ENCODE measurements at places on chromosomes 5 and 9.

DNA sequence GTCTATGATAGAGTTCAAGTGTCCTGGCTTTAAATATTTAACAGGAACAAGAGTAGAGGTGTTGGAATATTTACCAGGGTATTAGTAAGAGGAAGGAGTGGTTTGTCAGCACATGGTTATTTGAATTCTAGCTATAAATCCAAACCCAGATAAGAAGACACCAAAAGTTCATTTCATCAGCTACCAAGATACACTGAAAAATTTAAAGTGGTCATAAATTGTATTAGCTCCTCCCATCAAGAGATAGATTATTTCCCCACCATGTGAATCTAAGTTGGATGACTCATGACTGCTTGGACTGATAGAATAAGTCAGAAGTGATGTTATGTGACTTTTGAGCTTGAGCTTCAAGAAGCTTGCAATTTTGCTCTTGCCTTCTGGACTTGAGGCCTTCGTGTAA lies 72.1 kb upstream of the GRAMD2B start:
- no peak for DNase-seq

- no peak for DNase-seq
Measured at GRCh38 chr5:995318-995717, 13.3 kb upstream of the NKD2 start.

DNA sequence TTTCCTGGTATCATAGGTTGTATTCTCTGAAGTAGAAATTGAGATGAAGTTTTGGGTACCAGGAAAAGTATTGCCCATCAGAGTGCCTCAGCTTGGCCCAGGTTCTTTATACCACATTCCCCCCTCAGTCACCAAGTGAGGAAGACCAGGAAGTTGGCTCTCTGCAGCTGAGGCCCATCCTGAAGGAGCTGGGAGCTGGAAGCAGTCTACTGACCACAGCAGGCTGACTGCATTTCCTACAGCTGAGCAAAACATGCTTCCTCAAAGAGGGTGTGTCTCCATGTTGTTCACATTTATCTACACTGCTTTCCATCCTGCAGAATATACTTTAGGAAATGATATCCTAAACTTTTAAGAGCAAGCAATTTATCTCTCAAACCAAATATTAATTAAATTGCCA lies 654.6 kb downstream of the ELAVL2 start:
- no peak for DNase-seq

DNA sequence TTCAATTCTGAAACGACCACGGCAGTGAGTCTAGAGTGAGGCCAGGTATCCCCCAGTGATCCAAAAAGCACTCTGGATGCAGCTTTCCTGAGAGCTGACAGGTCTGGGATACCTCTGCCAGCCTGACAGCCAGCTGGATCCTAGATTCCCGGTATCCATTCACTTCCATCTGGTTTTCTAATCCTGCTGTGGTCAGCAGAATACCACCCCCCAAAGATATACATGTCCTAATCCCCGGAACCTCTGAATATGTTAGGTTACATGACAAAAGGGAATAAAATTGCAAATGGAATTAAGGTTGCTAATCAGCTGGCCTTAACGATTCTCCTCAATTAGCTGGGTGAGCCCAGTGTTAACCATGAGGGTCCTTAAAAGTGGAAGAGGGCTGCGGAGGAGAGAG lies 1.4 kb upstream of the ZNF79 start:
- DNase-seq, result no peak

- DNase-seq, result no peak
Measured at GRCh38 chr9:22210936-22211335, 201.8 kb upstream of the CDKN2B start.

- no peak for DNase-seq
Measured at GRCh38 chr9:13962006-13962405, 351.9 kb downstream of the NFIB start.

DNA sequence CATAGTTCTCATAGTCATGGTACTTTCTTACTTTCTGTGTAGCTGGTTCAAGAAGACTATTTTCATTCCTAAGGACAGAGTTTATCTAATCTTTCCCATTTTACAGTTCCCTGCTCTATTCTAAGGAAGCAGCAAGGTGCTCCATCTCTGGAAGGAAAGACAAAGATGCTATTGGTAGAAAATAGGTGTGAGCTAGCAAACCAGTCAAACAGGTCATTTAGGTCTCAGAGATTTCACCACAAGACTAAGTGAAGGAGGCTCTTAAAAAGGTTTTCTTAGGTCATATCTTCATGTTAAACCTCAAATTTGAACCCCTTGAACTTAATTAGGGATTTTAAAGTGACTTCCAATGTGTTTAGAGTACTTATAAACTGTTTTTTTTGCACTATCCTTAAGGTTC lies 62.6 kb downstream of the ADAMTSL1 start:
- no peak for DNase-seq

DNA sequence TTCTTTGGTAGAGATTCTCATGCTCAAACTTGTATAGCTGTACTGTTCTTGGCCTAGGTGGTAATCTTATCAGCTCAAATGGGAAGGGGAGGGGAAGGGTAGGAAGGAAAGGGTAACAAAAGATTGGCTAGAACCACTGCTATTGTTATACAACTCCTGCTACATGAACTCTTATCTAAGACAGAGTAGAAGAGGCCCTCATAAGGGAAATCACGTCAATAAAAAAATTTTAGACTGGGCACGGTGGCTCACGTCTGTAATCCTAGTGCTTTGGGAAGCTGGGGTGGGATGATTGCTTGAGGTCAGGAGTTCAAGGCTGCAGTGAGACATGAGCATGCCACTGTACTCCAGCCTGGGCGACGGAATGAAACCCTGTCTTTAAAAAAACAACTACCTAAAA lies 15.9 kb downstream of the STOM start:
- no peak for DNase-seq

- DNase-seq, result no peak
Measured at GRCh38 chr9:1049641-1050040, 516 bp upstream of the DMRT2 start.

DNA sequence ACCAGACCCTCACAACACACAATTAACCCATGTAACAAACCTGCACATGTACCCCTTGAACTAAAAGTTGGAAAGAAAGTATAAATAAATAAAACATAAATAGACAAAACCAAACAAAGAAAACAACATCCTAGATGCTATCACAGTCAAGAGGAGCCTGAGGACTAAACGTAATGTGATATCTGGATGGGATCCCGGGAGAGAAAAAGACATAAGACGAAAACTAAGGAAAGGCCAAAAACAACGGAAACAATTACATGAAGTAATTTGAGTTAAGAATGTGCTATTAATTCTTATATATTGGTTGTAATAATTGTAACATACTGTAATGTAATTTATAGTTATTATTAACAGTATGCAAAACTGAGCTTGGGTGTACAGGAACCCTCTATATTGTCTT lies 793.9 kb downstream of the SEMA5A start:
- DNase-seq, result no peak

GRCh38 chr5:131495536-131496399 lies 139.3 kb downstream of the RAPGEF6 start:
- no peak for DNase-seq

DNA sequence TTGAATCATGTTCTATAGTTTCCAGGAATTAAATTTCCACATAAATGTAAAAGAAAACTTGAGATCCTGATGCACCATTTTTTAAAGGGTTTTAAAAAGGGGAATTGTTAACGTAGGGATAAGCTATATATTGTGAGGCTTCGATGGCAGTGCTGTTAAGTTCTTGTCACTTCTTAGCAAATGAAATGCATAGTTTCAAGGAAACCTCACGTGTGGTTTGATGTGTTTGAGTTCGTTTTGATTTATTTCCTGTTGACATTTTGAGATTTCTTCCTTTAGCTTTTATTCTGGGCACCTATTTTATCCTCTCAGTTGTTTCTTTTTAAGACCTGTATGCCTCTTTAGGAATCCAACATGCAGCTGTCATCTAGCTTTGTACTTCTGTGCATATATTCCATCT lies 301.0 kb downstream of the DOCK8 start:
- no peak for DNase-seq

Data from caudate nucleus (tissue), 63 donors.